Activated CD4-positive, alpha-beta T cell treated with anti-CD3 and anti-CD28 coated beads, Interleukin-2, amount 10 ng/mL, durations not matched to agents 24 days and 14 days (primary cell): ENCODE measurements at places on chromosomes 16 and 17. TPM values are rescaled to one million over a fixed set of nuclear protein-coding genes. Genes with fewer than 3 reads are reported as not detected.
A peak's percentile ranks its signal among the peaks of the same experiment; 100 is the strongest.

The CNTD1 gene
- total RNA-seq, result not detected in 2 replicates

The PRDM7 gene
- total RNA-seq, result not detected in 2 replicates

DNA sequence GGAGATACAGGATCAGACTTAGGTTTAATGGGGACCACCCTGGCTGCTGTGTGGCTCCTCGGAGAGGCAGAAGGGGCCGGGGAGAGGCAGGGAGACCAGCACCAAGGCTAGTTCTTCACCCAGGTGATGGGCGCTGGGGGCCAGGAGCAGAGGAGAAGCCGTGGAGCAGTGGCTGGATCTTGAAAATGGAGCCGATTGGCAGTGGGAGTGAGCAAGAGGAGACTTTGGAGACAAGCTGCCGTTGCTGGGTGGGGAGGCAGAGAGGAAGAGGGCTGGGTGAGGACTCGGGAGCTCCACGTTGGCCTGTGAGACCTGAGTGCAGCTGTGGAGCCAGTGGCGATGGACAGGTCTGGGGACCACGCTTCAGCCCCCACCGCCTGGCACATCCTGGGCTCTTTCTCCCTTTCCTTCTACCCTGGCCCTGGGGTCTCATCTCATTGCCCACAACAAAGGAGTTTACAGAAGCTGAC lies 9.0 kb downstream of the RAB11FIP4 start:
- DNase-seq, result no peak

The C1QTNF1 gene
- not detected in 2 replicates for total RNA-seq

- DNase-seq, result no peak
Observed at GRCh38 chr17:80694085-80694991, 149.7 kb downstream of the RPTOR start.

GRCh38 chr16:27318392-27319256 lies 4.8 kb downstream of the IL4R start:
- DNase-seq, result peak; percentile 89

GRCh38 chr17:6701719-6702118 lies 11.4 kb downstream of the SLC13A5 start:
- DNase-seq, result peak; percentile 78

The CCL4L2 gene
- total RNA-seq, result 11.5 and 11.9 TPM in 2 replicates

GRCh38 chr16:1468426-1468810 lies 6.4 kb downstream of the CLCN7 start:
- no peak for DNase-seq

DNA sequence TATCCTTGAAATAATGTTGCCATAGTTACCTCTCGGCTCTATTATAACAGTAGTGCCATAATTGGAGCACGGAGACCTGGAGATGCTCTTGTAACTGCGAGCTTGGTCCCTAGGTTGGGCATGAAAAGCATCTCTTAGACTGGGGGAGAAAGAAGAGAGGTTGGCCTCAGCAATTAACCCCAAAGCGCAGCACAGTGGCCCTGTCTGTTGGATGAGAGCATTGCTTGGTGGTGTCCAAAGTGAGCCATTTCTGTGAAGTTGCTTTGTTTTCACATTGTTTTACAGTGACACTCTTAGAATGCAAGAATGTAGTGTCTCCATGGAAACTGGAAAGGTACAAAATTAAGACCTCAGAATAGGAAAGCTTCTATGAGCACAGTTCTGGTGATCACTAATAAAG lies 660.7 kb upstream of the EEF2KMT start:
- DNase-seq, result no peak

DNA sequence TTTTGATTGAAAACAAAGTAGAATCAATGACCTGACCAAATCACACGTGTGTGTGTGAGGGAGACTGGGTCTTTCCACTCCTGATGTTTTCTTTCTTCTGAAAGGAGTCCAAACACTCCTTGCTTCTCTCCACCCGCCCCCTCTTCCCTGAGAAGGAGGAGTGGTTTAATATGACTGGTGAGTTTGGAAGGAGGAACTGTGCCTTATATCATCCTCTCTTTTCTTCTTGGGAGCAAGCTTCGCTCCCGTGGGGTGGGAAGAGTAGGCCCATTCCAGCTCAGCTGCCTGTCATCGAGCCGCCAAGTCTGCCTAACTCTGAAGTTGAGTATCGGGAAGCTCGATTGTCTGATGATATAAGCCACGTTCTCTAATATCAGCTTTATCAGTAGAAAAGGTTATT lies 96.5 kb downstream of the YPEL2 start:
- DNase-seq, result no peak

DNA sequence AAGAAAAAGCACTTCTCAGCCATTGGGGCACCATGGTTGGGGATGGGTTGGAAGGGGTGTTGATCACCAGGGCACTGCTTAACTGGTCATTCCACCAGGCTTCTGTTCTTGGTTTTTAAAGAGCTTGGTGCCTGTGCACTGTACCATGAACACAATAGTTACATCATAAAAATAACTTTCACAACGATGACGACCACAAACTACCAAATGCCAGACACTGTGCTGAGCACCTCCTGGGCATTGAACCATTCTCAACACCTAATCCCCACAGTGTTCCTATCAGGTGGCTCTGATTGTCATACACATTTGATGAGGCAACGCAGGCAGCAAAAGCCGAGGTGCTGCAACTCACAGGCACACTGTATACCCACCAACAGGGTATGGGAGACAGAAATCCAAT lies 208.0 kb downstream of the FOXL1 start:
- DNase-seq, result no peak
